ENCODE measurements at places on chromosomes 11 and 22.

GRCh38 chr11:45852712-45853101, 5.4 kb downstream of the CRY2 start:
- no peak for DNase-seq

GRCh38 chr11:123833095-123833494, 26.9 kb upstream of the OR6M1 start:
- DNase-seq, result no peak

DNA sequence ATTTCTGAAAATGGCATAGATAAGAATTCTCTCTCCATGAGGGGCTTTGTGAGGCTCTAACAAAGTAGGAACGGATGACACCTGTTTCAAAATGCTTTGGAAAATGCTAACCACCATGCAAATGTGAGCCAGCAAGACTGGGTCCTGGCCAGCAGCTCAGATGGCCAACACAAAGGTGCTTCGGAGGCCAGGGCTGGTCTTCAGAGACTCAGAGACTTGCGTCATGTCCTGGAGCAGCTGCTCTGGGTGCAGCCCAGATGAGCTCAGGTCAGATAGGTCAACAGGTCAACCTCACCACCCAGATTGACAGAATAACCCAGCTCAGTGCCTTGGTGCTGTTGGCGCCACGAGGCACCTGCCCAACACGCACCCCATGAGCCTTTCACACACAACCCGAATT, 12.0 kb upstream of the TMEM121B start:
- DNase-seq, result peak; percentile 19

DNA sequence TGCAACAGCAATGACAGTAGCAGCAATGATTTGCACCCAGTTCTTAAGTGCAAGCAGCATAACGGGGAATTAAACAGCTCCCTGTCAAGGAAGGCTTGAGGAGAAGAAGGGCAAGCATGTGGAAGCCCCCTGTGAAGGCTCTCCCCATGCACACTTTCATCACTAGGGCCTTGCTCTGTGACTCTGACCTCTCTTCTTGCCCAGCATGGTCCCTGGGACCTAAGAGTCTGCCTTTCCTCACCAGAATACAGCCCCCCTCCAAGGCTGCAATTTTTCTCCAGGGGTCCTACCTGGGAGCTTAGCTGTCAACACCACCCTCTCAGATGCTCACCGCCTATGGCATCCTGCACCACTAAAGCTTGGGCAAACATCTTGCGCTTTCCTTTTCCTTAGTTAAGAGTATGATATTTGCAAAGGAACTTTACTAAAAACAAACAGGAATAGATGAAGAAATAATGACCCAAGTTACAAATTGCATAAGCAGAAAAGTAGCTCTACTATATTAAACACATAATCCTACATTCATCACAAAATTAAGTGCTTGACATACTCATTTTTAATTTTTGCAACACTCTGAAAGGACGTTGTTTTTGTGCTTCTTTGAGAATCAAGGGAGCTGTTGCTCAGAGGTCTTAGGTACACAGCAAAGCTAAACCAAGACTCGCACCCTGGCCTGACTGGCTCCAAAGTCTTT, 187.6 kb downstream of the ADAMTS15 start:
- DNase-seq, result no peak

DNA sequence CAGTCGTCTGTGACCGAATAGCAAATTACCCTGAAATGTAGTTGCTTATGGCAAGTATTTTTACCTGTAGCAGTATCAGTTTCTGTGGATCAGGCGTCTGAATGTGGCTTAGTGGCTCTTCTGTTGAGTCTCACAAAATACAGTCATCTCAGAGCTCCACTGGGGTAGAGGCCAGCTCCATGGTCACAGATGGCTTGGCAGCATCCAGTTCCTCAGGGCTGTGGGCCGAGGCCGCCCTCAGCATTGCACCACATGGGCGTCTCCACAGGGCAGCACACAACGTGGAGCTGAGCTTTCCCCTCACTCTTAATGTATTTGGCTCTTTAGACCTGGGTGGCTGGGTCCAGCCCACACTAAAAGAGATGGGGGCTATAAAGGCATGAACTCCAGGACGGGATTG, 57.8 kb downstream of the SBF1 start:
- DNase-seq, result no peak

GRCh38 chr22:44089717-44090570, 65.8 kb downstream of the PARVB start:
- no peak for DNase-seq

DNA sequence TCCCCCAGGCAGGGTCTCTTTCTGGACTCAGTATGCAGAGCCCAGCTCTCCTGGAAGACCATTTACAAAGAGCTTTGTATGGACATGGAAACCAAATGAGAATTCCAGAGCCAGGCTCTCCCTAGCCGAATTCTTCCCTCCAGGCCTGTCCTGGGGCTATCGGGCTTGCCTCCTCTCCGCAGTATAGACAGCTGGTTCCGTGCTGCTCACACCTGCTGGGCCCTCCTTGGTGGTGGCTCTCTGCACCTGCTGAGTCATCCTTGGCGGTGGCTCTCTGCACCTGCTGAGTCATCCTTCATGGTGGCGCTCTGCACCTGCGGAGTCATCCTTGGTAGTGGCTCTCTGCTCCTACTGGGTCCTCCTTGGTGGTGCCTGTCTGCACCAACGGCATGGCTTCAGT, 743.5 kb downstream of the BRD1 start:
- DNase-seq, result peak; percentile 26

- no peak for DNase-seq
These were observed 21.1 kb upstream of the KLHL35 start for GRCh38 chr11:75453916-75454655.

DNA sequence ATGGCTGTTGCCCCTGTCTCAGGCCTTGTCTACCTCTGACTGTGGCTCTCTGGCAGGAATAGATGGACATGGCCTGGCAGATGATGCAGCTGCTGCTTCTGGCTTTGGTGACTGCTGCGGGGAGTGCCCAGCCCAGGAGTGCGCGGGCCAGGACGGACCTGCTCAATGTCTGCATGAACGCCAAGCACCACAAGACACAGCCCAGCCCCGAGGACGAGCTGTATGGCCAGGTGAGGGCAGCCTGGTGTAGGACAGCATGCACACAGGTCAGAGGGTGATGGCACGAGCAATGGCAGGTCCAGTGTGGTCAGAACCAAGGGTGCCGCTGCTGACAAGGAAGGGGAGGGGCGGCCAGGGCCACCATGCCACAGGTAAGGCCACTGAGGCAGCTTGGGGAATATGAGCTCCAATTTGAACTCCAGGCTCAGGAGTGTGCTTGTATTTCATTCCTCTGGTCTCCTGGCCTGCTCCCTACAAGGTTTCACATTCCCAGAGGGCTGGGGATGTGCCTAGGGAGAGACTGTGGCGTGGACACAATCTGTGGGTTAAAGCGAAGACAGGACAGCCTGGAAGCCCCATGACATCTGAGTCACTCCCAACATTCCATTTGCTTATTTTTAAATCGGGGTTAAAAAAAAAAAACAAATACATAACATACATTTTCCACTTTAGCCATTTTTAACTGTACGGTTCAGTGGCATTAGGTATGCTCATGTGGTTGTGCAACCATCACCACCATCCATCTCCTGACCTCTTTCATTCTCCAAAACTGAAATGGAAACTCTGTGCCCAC, 562 bp downstream of the FOLR3 start:
- no peak for DNase-seq

GRCh38 chr22:21726650-21727049, 8.9 kb downstream of the YPEL1 start:
- DNase-seq, result no peak

GRCh38 chr11:32487270-32487669, 51.9 kb upstream of the WT1 start:
- DNase-seq, result no peak

- no peak for DNase-seq
These were observed 1.6 kb downstream of the NR1H3 start for GRCh38 chr11:47259232-47259977.

- DNase-seq, result no peak
These were observed 72.2 kb upstream of the BID start for GRCh38 chr22:17846326-17846992.

DNA sequence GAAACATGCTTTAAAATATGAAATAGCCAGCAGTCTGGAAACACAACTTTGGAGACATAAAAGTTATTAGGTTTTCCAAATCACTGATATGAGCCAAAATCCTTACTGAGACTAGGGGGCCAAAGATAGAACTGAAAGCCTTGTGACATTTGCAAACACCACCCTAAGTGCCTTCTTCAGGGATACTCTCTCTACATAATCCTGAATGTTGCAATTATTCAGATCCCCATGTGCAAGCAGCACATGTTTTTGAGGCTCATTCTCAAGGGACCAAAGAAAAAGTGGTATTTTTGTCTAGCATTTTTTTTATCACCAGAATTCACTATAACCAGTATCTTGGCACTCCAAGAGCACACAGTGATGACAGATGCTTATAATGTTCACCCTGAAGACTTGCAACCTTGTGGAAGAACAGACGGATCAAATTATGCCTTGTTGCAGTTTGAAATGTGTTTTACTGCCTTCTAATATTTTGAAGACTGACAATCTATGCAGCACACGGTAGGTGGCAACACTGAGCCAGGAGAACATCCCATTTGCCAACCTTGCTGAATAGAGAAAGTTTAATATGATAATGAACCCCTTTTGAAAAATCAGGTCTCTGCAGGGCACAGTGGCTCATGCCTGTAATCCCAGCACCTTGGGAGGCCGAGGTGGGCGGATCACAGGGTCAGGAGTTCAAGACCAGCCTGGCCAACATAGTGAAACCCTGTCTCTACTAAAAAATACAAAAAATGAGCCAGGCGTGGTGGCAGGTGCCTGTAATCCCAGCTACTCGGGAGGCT, 78.5 kb downstream of the PLEKHA7 start:
- no peak for DNase-seq

- no peak for DNase-seq
These were observed 661.9 kb downstream of the CNTN5 start for GRCh38 chr11:99682646-99683045.

DNA sequence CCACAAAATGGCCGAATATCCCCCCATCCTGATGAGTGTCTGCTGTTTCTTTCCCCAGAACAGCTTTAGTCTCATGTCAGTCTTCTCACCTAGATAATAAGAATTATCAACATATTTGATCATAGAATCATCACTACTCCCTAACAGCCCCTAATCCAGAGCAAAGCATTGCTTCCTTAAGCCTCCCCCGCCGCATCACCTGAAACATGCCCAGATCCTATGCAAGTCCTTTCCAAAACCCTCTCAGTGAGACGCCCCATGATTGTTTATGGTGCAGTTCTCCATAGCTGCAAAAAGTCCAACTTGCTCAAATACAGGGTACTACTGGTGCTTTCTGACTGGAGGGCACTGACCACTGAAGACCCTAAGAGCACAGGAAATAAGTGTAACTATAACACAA, 20.1 kb downstream of the KCNJ1 start:
- no peak for DNase-seq

Measured in posterior vena cava (tissue), 2 donors.